Articular chondrocyte of knee joint (primary cell): ENCODE measurements at places on chromosomes 16 and 17. TPM values are rescaled to one million over a fixed set of nuclear protein-coding genes. Genes with fewer than 3 reads are reported as not detected.

The SLC2A4 gene
- total RNA-seq: 0.11 TPM in 1 of 2 replicates, not detected in the other

The SLC6A2 gene
- total RNA-seq: not detected in 2 replicates

The FCSK gene
- total RNA-seq: 9.6 and 11.0 TPM in 2 replicates

The HS3ST6 gene
- not detected in 2 replicates for total RNA-seq

The KRT40 gene
- not detected in 2 replicates for total RNA-seq

The STAT5B gene
- 24.9 and 27.7 TPM in 2 replicates for total RNA-seq

The RRAD gene
- 1.3 and 2.3 TPM in 2 replicates for total RNA-seq
